NCI-H1436 treated with DMSO at 0.1 percent for 48 hours (cell line): ENCODE measurements at places on chromosomes 7 and 10.

DNA sequence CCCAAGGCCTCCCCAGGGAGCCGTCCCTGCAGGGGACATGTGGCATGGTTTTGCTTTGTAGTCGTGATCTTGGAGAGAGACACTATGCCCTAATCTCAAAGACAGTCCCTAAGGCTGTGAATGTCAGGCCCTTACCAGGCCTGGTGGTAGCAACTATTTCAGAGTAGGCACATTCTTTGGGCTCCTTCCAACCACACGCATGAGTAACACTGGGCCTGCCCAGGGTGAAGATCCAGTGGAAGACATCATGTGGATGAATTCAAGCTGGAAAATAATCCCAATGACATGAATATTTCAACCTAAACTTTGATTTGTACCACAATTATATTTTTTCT lies 39.5 kb upstream of the INSIG1 start:
- no peak for DNase-seq

DNA sequence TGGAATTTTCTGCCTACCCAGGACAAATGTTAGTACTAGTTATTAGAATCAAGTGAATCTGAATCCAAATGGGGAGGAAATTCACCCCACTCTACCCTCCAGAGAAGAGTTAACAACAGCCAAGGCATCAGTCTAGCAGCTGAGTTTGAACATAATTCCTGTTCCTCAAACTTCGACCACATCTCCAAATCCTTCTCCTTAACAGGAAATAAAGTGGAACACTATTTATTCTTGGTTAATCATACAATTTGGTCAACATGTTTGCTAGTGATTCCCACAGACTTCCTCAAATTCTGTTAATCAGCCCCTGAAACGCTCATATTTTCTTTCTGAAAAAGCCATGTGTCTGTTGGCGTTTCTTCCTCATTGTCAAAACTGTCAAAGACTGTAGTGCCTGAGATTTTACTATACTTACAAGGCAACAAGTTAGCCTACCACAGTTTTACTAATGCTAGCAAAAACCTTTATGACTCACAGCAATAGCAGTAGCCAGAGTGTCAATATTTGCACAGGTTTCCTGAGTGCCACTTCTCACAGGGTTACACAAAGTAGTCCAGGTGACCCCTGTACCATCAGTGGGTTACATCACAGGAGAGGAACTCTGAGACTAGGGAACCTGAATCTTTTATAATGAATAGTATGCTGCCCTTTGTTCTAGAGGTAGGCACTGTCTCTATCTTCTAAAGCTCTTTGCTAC lies 202.9 kb downstream of the GRM3 start:
- no peak for DNase-seq

DNA sequence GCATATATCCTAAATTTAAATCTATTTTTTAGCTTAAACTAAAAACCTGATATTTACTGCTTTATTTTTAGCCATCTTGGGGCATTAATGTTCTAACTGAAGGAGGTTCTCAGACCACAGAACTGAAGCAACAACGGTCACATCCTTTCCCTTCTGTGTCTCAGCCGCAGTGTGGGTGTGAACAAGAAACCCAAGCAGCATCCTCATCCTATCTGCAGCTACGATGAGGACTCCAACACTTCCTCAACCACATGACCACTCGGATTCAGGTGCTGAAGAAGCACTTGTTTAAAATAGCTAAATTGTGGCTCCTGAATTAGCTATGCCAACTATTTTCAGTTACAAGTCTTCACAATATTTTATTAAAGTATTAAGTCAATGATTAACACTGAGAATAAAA lies 5.3 kb downstream of the ESYT2 start:
- no peak for DNase-seq

DNA sequence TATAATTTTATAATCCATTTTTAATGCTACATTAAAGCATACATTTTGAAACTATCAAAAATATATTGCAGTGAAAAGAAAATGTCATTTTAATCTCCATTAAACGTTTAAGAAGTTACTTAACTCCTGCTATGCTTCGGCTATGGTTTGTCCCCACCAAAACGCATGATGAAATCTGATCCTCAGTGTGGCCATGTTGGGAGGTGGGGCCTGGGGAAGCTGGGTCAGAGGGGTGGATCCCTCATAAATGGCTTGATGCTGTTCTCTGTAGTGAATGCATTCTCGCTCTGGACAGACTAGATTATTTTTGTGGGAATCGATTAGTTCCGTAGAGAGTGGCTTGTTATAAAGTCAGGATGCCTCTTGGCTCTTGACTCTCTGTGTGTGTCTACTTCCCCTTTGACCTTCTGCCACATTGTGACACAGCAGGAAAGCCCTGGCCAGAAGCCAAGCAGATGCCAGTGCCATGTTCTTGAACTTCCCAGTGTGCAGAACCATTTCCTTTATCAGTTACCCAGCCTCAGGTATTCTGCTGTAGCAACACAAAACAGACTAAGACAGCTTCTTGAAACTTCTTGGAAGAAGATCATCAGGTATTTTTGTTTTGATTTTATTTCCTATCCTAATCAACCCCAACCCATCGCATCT lies 77.8 kb downstream of the TCERG1L start:
- no peak for DNase-seq

GRCh38 chr10:114482480-114483304 lies 78.4 kb upstream of the AFAP1L2 start:
- DNase-seq, result no peak
